IPS-NIHi11 (cell line): ENCODE measurements at places on chromosomes 2 and 18.

DNA sequence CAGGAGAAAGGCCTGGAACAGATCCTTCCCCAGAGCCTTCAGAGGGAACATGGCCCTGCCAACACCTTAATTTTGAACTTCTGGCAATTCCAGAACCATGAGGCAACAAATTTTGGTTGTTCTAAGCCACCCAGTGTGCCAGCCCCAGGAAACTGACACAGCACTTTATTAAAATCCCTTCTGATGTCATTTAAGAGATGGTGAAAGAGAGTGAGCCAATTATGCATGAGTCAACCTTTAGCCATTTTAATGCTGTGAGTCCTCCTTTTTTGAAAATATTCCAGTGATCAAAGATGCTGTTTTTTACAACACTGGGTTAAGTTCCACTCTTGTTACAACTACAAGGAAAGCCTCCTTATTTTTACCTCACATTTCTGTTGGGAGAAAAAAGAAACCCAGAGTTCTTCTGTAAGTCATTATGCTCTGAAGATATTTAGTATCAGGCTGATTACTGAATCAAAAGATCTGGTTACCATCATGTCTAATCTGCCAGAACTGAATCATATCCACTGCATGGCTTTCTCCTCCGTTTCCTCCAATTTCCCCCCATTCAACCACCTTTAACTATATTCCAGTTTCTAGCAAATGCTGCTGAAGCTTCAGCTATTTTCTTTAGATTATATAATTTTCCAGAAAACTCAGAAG is 235.4 kb downstream of the TXNL1 start:
- DNase-seq, result no peak

GRCh38 chr2:135252805-135253458 is 200.8 kb downstream of the RAB3GAP1 start:
- no peak for DNase-seq

- no peak for DNase-seq
Measured at GRCh38 chr18:26556573-26556972, 8.2 kb upstream of the KCTD1 start.

- no peak for DNase-seq
Measured at GRCh38 chr18:57630754-57631595, 9.3 kb upstream of the NARS1 start.
